ENCODE measurements at places on chromosomes 16 and 17. TPM values are rescaled to one million over a fixed set of nuclear protein-coding genes. Genes with fewer than 3 reads are reported as not detected.
A peak's percentile ranks its signal among the peaks of the same experiment; 100 is the strongest.

Gene SMYD4
- 35.7 TPM for total RNA-seq

GRCh38 chr16:56657555-56658326, at the start of gene MT1F:
Gene MT1F (plus strand): TSS chr16:56657959. CDS start chr16:56658059, 100 bp downstream.
- peak within 1 kb of the TSS; percentile 74 for H3K27ac ChIP-seq
- H3K4me1 ChIP-seq: peaks cover 5% of the 10 kb centered on the region

DNA sequence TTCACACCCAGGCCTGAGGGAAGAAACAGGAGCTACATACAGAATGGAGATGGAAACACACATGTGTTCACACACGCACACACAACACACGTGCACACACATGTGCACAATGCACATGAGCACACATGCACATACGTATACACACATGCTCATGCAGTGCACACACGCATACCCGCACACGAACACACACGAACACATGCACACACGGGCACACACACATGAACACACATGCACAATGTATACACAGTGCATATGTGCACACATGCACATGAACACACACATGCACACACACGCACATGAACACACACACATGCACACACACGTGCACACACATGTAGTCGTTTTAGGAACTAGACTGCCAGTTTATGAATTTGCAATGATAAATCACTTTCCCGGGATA, 49.3 kb upstream of the CDR2 start:
- no peak for DNase-seq
- H3K4me1 ChIP-seq: no peaks in the 10 kb centered on the region
- H3K27ac ChIP-seq: no peak overlapping the region
- H3K36me3 ChIP-seq: peaks cover 7% of the 10 kb centered on the region
- no peaks in the 10 kb centered on the region for H3K27me3 ChIP-seq
- no peak overlapping the region for H3K4me3 ChIP-seq

DNA sequence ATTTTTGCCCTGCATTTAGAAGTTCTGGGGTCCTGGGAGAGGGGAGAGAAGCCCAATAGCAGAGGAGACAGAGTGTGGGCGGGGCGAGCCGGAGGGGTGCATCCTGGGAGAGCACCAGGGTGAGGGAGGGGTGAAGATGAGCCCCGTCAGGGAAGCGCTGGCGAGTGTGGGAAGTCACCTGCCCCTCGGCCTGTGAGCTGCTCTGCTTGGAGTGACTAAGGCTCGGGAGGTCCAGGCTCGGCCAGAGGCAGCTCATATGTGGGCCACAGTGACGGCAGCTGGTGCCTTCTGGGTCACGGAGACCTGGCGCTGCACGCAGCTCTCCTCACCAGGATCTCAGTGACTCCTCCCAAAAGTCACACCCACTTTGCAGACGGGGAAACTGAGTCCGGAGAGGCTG, 1.1 kb downstream of the ZG16B start:
- H3K4me1 ChIP-seq: no peaks in the 10 kb centered on the region
- no peak overlapping the region for H3K27ac ChIP-seq
- H3K27me3 ChIP-seq: no peaks in the 10 kb centered on the region
- no peak overlapping the region for H3K4me3 ChIP-seq

Gene CD300H
- not detected for total RNA-seq

Gene KCTD5
- 65.0 TPM for total RNA-seq

Data from natural killer cell treated with Interleukin-12 subunit alpha and Interleukin-12 subunit beta and Interleukin-15 and Interleukin-18, amount 100 ng/mL, for 72 hours (primary cell).